ENCODE measurements at places on chromosomes 5 and 9.
A peak's percentile ranks its signal among the peaks of the same experiment; 100 is the strongest.

DNA sequence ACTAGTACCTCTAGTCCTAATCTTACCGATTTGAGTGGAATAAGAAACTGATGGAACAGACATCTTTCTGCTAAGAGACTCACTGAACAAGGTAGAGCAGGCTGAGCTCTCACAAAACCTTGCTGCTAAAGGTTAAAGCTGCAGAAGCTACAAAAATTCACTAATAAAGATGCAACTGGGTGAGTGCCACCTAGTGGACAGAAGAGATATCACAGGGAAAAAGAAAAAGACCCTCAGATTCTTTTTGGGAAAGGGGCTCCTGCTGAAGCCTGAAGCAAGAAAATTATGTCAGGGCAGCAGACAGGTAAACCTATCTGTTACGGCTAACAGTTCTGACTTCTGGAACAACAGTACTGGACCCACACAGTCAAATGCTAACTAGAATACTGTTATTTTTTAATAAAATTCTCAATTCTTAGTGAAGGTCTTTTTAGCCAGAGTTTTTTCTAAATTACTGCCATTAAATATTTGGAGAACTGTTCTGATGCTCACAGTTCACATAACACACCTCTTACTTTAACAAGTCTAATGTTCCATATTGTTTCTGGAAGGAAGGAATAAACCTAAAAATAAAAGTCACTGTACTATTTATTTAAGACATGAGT, 51.2 kb downstream of the DIAPH1 start:
- DNase-seq, result peak; percentile 11

DNA sequence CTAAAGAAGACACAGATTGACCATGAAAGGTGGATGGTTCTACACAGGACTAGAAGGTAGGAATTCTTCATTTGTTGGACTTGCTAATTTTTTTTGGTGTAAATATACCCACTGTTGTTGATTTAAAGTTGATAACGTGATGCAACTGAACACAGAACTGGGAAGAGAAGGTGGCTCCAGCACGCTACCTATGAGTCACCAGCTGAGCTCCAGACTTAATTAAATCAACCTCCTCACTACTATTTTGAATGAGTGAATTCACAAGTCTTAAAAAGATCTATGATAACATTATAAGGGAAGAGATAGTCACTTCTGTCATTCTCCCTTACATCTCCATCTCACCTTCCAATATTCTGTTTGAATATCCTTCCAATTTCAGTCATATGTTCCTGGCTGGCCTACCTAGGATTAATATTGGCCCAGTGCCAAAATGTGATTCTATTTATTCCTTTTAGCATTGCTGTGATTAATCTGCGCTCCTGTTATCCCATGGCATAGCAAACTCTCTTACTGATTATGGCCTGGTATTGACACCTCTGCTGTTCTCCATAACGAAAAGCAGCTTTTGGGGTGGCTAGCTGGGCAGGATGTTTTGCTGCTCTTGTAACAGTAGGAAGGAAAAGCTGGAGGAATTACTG, 135.9 kb upstream of the CCDC152 start:
- DNase-seq, result no peak

DNA sequence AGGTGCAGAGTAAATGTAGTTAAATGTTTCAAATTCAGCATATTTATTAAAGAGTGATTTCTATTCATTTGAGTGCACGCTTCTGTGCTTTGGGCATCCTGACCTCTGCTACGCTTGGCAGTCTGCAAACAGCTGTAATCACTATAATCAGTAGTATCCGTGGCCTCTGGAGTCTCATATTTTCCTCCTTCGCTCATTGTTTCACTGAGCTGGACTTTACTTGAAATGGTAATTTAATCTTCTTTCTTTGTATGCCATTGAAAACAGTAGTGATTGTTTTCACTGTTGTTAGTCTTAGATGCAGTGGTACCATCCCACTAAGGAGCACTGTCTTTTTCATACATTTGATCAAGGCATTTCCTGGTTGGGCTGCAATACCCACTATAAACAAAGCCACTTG, 43.5 kb upstream of the CAVIN4 start:
- DNase-seq, result no peak

DNA sequence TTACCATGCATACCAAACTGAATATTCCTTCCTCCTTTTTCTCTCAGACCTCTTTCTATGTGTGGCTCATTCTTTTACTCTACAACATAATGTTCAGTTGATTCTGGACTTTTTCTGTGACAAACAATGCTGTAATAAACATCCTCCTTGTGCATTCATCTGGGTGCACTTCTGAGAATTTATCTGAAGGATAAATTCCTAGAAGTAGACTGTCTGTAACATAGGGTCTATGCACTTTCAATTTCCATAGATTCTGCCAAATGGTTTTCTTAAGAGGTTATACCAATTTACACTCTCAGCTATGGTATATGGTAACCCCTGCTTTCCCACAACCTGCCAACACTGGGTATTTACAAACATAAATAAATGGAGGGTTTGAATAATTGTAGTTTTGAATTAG, 24.1 kb upstream of the TNC start:
- DNase-seq, result no peak

DNA sequence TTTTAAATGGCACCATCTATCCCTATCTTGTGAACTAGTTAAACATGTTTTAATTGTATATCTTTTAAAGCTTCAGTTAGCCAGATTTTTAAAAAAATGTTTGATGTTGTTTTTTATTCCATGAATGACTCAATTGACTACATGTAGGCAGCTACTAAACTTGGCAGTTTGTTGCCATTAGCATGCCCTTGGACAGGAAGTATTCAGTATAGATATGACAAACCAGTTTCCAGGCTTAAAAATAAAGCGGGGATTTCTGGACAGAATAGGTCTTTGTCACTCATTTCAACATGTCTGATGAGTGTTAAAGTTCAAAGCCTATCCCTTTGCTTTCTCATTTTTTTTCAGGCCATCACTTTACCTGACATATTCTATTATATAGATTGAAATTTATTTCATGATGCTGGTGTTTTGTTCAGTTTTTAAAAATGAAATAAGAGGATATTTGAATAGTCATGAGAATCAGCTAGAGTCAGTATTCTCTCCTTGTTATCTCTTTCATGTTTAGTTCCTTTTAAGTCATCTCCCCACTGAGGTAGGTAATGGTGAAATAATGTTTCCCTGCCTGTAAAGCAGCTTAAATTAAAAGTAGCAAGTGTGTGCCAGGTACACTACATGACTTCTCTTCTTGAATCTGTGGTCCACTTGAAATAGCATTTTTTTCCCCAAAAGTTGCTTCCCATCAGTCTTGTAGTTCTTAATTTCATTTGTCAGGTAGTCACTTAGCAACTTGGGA, 11.9 kb downstream of the TNFAIP8 start:
- peak; percentile 47 for DNase-seq

DNA sequence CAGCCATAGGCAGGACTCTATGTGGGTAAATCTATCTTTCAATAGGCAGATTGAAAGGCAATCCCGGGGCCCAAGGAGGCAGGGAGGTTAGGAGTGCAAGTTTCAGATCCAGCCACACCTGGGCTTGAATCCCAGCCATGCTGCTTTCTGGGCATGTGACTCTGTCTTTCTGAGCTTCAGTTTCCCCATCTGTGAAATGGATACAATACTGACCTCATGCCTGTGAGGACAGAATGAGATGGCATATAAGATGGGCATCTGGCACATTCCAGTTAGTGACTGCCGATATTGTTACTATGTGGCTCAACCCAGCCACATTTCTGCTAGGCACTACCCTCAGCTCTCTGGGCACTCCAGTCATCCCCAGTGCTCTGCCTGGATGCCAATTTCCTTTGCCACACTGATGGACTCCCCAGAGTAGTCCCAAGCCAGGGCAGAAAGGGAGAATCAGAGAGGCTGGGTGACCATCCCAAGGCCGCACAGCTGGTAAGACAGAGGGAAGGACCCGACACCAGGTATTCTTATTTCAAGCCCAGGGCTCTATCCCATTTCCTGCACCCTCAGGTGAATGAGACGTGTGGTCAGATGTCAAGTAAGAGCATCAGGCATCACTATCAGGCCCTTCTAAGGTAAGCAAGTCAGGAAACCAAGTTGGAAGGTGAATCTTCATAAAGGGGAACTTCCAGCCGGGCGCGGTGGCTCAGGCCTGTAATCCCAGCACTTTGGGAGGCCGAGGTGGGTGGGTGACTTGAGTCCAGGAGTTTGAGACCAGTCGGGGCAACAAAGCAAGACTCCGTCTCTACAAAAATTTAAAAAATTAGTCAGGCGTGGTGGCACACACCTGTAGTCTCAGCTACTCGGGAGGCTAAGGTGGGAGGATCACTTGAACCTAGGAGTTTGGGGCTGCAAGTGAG, 38.7 kb downstream of the SH3PXD2B start:
- no peak for DNase-seq

DNA sequence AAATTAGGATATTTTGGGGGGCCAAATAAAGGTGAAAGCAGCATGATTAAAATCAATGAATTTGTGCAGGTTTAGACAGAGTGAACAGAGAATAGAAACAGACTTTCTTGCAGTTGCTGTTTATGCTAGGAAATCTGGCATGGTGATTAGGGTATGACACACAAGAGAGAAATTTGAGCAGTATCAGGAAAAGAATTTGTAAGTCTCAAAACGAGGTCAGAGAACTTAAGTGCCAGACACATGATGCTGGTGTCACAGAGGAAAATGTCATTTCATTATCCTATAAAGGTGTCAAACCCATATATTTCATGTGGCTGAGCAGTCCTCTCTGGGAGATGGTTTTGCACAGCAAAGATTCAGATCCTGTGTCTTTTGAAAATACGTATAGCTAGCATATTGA, 15.7 kb downstream of the LVRN start:
- DNase-seq, result no peak

- DNase-seq, result no peak
Observed at GRCh38 chr9:33144551-33144950, 22.6 kb downstream of the B4GALT1 start.

DNA sequence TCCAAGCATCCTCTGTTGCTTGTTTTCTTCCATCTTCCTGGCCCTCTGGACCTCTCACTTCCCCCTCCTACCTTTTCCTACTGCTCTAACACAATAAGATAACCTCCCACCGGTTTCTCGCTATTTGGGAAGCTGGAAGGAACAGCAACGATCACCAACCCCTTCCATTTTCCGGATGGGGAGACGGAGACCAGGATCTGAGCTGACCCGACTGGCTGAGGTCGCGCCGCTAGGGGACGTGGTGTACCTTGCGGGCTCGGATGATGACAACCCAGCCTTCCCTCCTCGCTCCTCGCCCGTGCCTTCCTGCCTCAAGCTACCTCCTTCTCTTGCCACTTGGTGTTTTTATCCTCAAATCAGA, 1.9 kb downstream of the LPAR1 start:
- no peak for DNase-seq

- no peak for DNase-seq
Observed at GRCh38 chr5:124043456-124043855, 531.5 kb downstream of the CSNK1G3 start.

GRCh38 chr5:111730659-111731382, 26.2 kb downstream of the NREP start:
- DNase-seq, result no peak

DNA sequence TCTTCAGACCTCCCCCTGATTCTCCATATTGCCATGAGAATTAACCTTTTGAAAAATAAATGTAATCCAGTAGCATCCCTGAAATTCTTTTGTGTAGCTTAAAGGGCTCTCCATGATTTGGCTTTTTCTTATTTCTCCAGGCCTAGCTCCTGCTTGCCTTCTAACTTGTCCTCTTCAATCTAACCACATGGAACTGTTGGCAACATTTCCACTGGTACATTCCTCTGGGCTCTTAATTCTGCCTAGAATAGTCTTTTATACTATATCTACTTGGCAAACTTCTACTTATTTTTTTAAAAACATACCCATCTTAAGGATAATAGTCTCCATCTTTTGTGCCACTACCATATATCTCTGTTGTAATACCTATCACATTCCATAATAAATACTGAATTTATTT, 54.1 kb downstream of the GNG10 start:
- no peak for DNase-seq

- DNase-seq, result no peak
Observed at GRCh38 chr9:92528522-92528849, 7.3 kb downstream of the ECM2 start.

DNA sequence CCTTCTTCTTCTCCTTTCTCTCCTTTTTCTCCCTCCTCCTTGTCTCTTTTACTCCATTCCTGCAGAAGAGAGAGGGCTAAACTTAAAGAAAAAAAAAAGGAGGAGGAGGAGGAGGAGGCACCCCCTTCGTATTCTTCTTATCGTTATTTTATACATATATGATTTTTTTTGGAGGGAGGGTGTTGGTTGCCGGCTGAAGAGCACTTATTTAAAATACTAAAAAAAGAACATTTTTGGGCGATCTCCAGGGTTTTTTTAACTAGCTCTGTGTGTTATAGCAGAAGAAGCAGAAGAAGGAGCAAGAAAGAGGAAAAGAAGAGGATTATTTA, 381 bp downstream of the NR2F1 start:
- no peak for DNase-seq

GRCh38 chr9:92234514-92234913, 59.0 kb downstream of the IARS1 start:
- no peak for DNase-seq

GRCh38 chr5:74319076-74319475, 321.5 kb downstream of the ENC1 start:
- no peak for DNase-seq

- DNase-seq, result no peak
Observed at GRCh38 chr5:94707359-94707758, 88.9 kb downstream of the SLF1 start.

GRCh38 chr5:178419651-178420050, 170.5 kb downstream of the COL23A1 start:
- DNase-seq, result no peak

- DNase-seq, result no peak
Observed at GRCh38 chr9:61665829-61666228, 476.0 kb downstream of the SPATA31A7 start.

DNA sequence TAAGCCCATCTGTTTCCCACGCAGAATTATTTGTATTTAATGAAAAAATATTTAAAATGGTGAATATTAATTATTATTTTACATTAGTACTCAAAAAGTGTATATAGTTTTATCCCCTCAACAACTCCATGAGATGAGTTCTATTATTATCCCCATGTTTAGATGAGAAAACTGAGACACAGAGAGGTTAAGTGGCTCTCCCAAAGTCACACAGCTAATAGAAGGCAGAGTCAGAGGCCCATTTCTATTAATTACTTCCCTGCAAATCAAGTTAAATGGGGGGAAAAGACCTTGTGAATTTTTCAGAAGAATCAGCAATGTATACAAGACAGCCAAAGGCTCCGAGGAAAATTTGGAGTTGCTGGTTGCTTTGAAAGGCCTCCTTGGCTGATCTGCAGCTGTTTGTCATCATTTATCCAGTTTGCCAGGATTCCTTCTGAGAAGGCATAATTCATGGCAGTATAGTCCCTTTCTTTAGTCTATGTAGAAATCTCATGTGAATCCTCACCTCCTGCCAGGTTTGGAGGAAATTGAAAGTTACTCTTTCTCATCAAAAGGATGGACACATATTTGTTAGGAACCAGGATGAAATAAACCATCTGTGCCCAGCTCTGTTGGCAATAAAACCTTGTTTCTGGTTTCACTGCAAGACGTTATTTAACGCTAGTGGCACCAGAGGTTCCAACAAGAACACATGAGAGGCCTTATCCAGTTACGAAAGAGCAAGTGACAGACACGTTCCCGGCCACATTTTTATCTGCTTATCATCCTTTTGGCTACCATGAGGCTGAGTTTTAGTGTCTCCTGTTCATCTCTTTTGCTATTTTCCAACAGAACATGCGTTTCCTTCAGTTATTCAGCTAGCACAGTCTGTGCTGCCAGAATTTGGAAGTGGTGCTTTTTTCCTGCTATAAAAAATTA, 621 bp downstream of the FYB1 start:
- no peak for DNase-seq
